ENCODE measurements at places on chromosomes 11 and 22.

- no peak for DNase-seq
These were observed 5.6 kb downstream of the OVOL1 start for GRCh38 chr11:65792456-65792855.

GRCh38 chr11:35792148-35792845, 129.7 kb downstream of the TRIM44 start:
- no peak for DNase-seq

DNA sequence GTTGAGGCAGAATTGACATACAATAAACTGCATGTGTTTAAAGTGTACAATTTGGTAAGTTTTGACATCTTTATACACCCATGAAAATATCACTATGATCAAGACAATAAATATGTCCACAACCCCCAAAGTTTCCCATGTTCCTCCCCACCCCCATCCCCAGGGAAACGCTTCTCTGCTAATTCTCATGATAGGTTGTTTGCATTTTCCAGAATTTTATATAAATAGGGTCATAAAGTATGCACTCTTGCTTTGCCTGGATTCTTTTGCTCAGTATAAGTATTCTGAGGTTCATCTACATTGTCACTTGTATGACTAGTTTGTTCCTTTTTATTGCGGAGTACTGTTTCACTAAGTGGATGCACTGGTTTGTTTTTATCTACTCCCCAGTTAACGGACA, 35.6 kb downstream of the MYEOV start:
- no peak for DNase-seq

DNA sequence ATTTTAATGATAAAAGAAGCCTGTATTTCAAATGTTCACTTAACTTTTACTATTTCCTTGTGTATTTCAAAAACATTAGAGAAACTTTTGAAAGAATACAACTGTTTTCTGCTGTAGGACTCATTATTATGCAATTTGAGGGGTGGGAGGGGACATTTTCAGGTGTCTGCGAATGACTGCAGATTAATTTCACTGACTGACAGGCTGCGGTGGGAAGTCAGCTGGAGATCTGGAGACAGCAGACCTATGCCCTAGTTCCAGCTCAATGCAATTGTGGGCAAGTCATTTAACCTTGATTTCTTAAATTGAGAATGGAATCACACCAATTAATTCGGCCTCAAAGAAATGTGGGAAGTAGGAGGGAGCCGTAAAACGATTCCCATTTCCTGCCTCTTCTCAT, 128.7 kb downstream of the ARL14EP start:
- DNase-seq: no peak

DNA sequence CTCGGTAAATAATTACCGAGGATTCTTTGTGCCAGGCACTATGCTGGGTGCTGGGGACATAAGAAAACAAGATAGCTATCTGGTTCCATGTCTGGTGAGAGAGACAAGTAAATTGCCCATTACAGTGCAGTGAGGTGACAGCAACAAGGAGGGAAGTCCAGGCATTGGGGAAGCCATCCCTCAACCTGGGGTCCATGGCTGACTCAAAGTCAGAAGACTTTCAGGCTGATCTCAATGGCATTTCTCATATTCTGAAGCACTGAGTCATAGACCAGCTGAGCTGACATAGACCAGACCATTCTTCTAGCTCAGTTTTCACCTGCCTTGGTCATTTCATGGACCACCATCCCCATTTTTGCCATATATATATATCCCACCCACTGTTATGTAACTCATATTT, 158.8 kb downstream of the TTC17 start:
- DNase-seq: peak; percentile 42

GRCh38 chr11:65574811-65575567, 864 bp upstream of the EHBP1L1 start:
- peak; percentile 39 for DNase-seq

DNA sequence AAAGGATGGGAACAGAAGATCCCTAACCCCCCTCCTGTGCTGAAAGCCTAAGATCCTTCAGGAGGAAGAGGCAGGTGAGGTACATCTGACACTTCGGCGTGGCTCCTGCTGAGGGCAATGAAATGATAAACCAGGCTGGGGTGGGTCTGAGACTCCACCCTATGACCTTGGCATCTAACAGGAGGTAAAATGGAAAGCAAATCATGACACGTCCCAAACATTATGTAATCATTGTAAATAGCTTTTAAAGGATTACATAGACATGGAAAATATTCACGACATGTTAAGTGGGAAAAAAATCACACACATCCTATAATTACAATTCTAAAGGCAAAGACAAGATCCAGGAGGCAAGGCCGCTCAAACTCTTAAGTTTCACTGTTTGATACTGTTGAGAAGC, 70.5 kb downstream of the LINC01488 start:
- DNase-seq: no peak

All from suppressor macrophage (primary cell).